Placental epithelial cell (primary cell): ENCODE measurements at places on chromosomes 6 and 20. TPM values are rescaled to one million over a fixed set of nuclear protein-coding genes. Genes with fewer than 3 reads are reported as not detected.

SRSF3 gene
- 188 and 217 TPM in 2 replicates for total RNA-seq

TNNC2 gene
- total RNA-seq, result not detected in 2 replicates

THBS2 gene
- 1.3 and 5.1 TPM in 2 replicates for total RNA-seq

CCN6 gene
- not detected in 2 replicates for total RNA-seq

ROS1 gene
- total RNA-seq, result under 0.01 TPM in 1 of 2 replicates, not detected in the other

PAK5 gene
- not detected in 2 replicates for total RNA-seq

ZSCAN23 gene
- total RNA-seq, result 8.2 and 11.0 TPM in 2 replicates

C20orf141 gene
- not detected in 2 replicates for total RNA-seq

BMP6 gene
- total RNA-seq, result 0.39 and 2.1 TPM in 2 replicates

ARHGAP18 gene
- total RNA-seq, result 11.0 and 16.5 TPM in 2 replicates

OVOL2 gene
- total RNA-seq, result 13.8 and 17.7 TPM in 2 replicates

GINS1 gene
- 5.1 and 7.7 TPM in 2 replicates for total RNA-seq

ARMC12 gene
- total RNA-seq, result 0.65 and 0.79 TPM in 2 replicates

KIF25 gene
- not detected in 2 replicates for total RNA-seq

KCNK15 gene
- total RNA-seq, result not detected in 2 replicates

HCRTR2 gene
- total RNA-seq, result 0.39 TPM in 1 of 2 replicates, not detected in the other

COL21A1 gene
- total RNA-seq, result not detected in 2 replicates

AVP gene
- not detected in 2 replicates for total RNA-seq

TAAR1 gene
- total RNA-seq, result not detected in 2 replicates

PRPH2 gene
- total RNA-seq, result 0.79 and 0.98 TPM in 2 replicates

PGC gene
- not detected in 2 replicates for total RNA-seq

RAB32 gene
- 57.7 and 92.1 TPM in 2 replicates for total RNA-seq

VSX1 gene
- total RNA-seq, result not detected in 2 replicates

SIRPB2 gene
- under 0.01 TPM in 1 of 2 replicates, not detected in the other for total RNA-seq

FAM83C gene
- under 0.01 and 0.33 TPM in 2 replicates for total RNA-seq

RSPH3 gene
- 11.8 and 17.7 TPM in 2 replicates for total RNA-seq

SPATA2 gene
- 3.1 and 3.5 TPM in 2 replicates for total RNA-seq

GSTA2 gene
- not detected in 2 replicates for total RNA-seq

ZKSCAN4 gene
- 6.2 and 8.6 TPM in 2 replicates for total RNA-seq

CRISP2 gene
- total RNA-seq, result not detected in 2 replicates

TRIM40 gene
- not detected in 2 replicates for total RNA-seq

PRR18 gene
- not detected in 2 replicates for total RNA-seq

CPNE1 gene
- total RNA-seq, result 203 and 293 TPM in 2 replicates

ZBTB12 gene
- total RNA-seq, result 2.9 and 4.7 TPM in 2 replicates

XKR7 gene
- under 0.01 TPM in 1 of 2 replicates, not detected in the other for total RNA-seq

TOX2 gene
- not detected in 2 replicates for total RNA-seq

PCNA gene
- 78.1 and 137 TPM in 2 replicates for total RNA-seq

CFB gene
- 0.39 TPM in 1 of 2 replicates, not detected in the other for total RNA-seq

FNDC1 gene
- 3.0 and 29.4 TPM in 2 replicates for total RNA-seq

HRH3 gene
- not detected in 2 replicates for total RNA-seq

HINT3 gene
- total RNA-seq, result 14.6 and 16.1 TPM in 2 replicates

SRMS gene
- not detected in 2 replicates for total RNA-seq

CRISP3 gene
- not detected in 2 replicates for total RNA-seq

L3MBTL3 gene
- total RNA-seq, result 8.4 and 17.3 TPM in 2 replicates

LY86 gene
- not detected in 2 replicates for total RNA-seq

DSP gene
- total RNA-seq, result 135 and 304 TPM in 2 replicates

POM121L2 gene
- total RNA-seq, result not detected in 2 replicates

PBOV1 gene
- total RNA-seq, result not detected in 2 replicates

CPNE5 gene
- total RNA-seq, result not detected in 2 replicates

PRRT1 gene
- total RNA-seq, result 0.11 and 0.79 TPM in 2 replicates

THBD gene
- 24.7 and 67.1 TPM in 2 replicates for total RNA-seq

ELOVL5 gene
- 131 and 143 TPM in 2 replicates for total RNA-seq

HDGFL1 gene
- not detected in 2 replicates for total RNA-seq

DCDC2 gene
- total RNA-seq, result not detected in 2 replicates

DEFB132 gene
- not detected in 2 replicates for total RNA-seq

MCHR2 gene
- not detected in 2 replicates for total RNA-seq

EEF1E1 gene
- 5.5 and 21.7 TPM in 2 replicates for total RNA-seq

PRSS35 gene
- 0.11 and 0.39 TPM in 2 replicates for total RNA-seq
